GM23248 (cell line): ENCODE measurements at places on chromosomes 12 and 14. TPM values are rescaled to one million over a fixed set of nuclear protein-coding genes. Genes with fewer than 3 reads are reported as not detected.

Gene AKAP3
- 0.22 and 0.89 TPM in 2 replicates for total RNA-seq

Gene SELPLG
- total RNA-seq = 4.4 and 6.1 TPM in 2 replicates

Gene CBLN3
- total RNA-seq = 3.4 and 5.6 TPM in 2 replicates

Gene NEUROD4
- not detected in 2 replicates for total RNA-seq

Gene CCDC88C
- not detected in 2 replicates for total RNA-seq

Gene COX8C
- not detected in 2 replicates for total RNA-seq

Gene CHGA
- total RNA-seq = not detected in 2 replicates

Gene MIP
- not detected in 2 replicates for total RNA-seq

Gene LRP6
- 19.2 and 20.1 TPM in 2 replicates for total RNA-seq

Gene CABP1
- total RNA-seq = not detected in 2 replicates

Gene KCNH3
- not detected in 2 replicates for total RNA-seq

Gene BDKRB1
- total RNA-seq = 3.9 and 5.5 TPM in 2 replicates

Gene DAO
- not detected in 2 replicates for total RNA-seq

Gene LYSET
- total RNA-seq = 6.2 and 7.7 TPM in 2 replicates

Gene ELK3
- total RNA-seq = 27.1 and 31.9 TPM in 2 replicates

Gene RAD9B
- 0.13 and 0.97 TPM in 2 replicates for total RNA-seq

Gene ESYT1
- 164 and 216 TPM in 2 replicates for total RNA-seq

Gene NGB
- total RNA-seq = not detected in 2 replicates

Gene PLEK2
- total RNA-seq = 10.8 and 12.4 TPM in 2 replicates

Gene TOMM20L
- not detected in 2 replicates for total RNA-seq

Gene MMP19
- total RNA-seq = 17.6 and 26.3 TPM in 2 replicates

Gene REP15
- total RNA-seq = 0.51 and 0.54 TPM in 2 replicates

Gene SERPINA3
- total RNA-seq = 0.89 and 1.1 TPM in 2 replicates

Gene VWF
- total RNA-seq = not detected in 2 replicates

Gene ZNF384
- 17.3 and 26.2 TPM in 2 replicates for total RNA-seq

Gene ANKRD33
- total RNA-seq = not detected in 2 replicates

Gene INHBE
- 0.65 and 0.76 TPM in 2 replicates for total RNA-seq

Gene KRT72
- total RNA-seq = not detected in 2 replicates

Gene SCNN1A
- total RNA-seq = 0.76 TPM in 1 of 2 replicates, not detected in the other

Gene LBHD2
- total RNA-seq = not detected in 2 replicates

Gene MEG3
- total RNA-seq = 101 and 145 TPM in 2 replicates

Gene CSAD
- 13.4 and 14.2 TPM in 2 replicates for total RNA-seq

Gene ALDH2
- 21.7 and 22.3 TPM in 2 replicates for total RNA-seq

Gene TDRD9
- not detected in 2 replicates for total RNA-seq

Gene OR6S1
- not detected in 2 replicates for total RNA-seq

Gene PRPF40B
- total RNA-seq = 9.9 and 10.2 TPM in 2 replicates

Gene YBX3
- 75.6 and 108 TPM in 2 replicates for total RNA-seq

Gene KCNJ8
- 17.8 and 19.6 TPM in 2 replicates for total RNA-seq

Gene FBXO34
- total RNA-seq = 8.9 and 10.5 TPM in 2 replicates

Gene OAS2
- total RNA-seq = 0.54 and 1.0 TPM in 2 replicates

Gene EGLN3
- 0.22 TPM in 1 of 2 replicates, not detected in the other for total RNA-seq

Gene TM7SF3
- 51.8 and 103 TPM in 2 replicates for total RNA-seq

Gene GALNT8
- not detected in 2 replicates for total RNA-seq
